Umbilical cord (tissue), 2 donors: ENCODE measurements at places on chromosomes 7 and 10.

DNA sequence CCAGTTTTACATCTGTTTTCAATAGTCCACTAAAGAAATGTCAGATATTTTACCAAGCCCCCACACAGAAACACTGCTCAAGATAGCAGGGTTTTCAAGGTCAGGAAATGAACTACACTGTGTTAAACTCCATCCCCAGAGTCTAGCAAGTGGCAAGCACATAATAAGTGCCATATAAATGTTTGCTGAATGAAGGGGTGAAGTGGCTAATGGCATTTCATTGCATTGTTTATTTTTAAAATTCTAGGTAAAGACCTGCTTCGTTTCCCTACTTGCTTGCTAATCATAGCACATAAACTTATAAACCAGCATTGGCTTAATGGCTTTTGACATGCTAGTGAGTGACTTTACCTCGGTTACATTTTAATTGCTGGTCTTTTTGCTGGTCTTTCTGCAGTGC lies 322.6 kb downstream of the GRID1 start:
- no peak for DNase-seq

DNA sequence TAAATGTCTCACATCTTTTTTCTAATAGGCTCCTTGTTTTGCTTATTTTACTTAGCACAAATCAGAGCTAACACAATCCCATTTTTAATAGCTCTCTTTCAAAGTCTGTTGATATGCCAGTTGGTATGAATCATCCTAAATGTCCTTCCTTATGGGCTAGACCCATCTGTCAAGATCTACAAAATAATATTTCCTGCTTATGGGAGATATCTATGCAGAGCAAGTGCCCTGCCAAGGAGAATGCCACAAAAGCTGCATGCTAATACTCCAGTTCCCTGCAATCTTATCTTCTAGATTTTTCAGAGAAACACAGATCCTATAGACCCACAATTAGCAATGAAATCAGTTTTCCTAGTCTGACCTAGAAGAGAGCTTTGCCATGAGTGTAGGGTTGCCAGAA lies 230.8 kb upstream of the NPVF start:
- DNase-seq, result peak; percentile 80

DNA sequence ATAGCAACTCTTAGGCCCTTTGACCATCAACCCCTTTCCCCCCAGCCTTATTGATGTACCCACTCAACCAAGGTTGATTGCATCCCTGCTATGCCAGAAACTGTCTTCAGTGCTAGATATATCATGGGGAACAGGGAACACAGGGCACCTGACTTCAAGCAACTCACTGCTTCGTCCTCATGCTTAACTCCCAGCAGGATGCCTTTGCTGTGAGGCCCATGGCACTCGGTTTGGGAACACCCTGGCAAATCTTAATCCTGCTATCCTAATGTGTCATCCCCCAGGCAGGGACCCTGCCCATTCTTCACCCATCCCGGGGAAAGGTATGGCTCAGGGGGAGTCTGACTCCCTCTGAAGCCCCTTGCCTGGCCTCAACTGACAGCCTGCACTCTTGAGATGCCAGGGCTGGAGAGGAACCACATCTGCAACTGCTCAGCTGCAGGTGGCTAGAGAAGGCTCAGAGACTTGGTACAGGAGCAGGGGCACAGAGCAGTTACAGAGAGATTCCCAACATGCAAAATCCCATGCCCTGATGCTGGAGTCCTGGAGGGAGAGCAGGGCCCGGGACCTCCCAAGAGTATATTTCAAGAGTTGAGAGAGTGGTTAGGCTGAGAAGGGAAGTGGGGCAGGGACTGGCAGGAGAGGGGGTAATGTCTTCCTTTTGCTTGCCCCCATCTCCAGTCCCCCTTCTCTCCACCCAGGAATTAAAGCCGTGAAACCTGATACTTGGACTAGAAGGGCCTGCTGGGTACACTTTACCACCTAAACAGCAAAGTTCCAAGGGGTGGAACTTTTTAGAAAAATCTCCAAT lies 2.4 kb upstream of the UNC5B start:
- no peak for DNase-seq

DNA sequence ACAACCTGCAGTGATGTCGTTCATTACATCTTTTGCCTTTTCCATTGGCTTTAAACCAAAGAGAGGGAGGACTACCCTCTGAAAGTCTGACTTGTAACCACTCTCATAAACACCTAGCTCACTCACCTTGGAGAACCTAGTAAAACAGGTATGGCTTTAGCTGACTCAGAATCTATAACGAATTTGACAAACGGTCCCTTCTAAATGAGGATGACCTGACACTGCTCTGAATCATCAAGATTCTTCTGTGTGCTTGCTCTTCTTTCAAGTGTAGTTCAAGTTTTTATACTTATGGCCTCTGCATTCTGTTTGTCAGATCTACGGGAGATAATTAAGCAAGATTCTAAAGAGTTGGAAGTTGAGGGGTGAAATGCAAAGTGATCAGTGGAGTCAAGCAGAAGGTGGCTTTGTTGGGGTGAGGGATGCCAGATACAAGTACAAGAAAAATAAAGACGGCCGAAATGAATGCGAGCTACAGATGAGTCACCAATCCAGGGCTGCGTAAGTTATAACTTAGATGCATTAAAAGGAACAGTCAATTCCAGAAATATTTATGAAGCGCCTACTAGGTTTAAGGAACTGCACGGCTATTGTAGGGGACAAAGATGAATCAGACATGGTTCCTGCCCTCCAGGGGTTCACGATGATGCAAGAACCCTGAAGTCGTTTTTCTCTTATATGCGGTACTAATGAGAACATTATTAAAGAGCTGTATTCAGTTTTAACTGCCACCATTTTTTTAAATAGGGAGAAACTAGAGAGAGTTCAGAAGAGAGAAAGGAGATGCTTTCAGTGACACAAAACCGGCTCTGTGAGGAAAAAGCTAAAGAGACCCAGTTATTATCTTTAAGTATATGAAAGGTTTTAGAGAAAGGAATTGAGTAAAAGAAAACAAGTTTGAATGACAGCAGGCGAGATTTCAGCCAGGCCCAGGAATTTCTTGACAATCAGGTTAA lies 6.5 kb downstream of the HIPK2 start:
- DNase-seq, result peak; percentile 47

DNA sequence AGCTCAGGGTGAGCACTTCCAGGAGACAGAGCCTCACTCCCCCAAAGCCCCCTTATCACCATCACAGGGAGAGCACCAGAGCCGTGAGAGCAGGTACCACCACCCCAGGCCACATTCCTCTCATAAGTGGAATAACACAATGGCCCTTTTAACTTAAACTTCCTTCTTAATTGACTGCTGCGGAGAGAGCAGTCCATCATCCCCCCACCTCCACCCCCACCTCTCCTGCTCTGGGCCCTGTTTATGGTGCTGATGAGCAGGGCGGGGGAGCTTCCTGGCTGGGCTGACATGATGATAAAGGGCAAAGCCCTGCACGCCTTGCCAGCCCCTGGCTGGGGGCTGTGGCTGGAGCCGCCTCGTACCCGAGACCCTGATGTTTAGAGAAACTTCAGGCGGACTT lies 81.4 kb upstream of the PODXL start:
- DNase-seq, result no peak

DNA sequence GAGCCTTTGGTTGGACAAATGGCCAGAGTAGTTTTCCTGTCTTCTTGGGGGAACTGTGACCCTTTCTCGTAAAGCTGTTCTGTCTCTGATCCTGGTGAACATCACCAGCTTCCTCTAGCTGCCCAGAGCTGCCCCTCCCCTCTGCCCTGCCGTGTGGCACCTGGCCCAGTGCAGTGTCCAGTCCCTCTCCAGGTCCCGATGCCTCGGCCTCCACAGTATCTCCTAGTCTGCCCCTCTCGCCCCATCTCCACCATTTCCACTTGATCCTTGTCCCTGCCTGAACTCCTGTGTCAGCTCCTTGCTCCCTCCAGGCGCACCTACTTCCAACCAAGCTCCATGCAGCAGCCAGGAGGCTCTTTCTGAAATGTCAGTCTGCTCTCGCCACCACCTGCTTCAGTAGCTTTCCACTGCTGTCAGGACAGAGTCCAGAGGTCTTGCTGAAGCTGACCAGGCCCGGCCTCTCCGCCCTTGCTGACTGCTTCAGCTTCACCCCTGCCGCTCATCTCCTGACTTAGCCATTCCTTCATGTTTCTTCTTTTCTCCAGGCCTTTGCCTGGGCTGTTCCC lies 133.6 kb downstream of the GRK5 start:
- DNase-seq, result no peak

- no peak for DNase-seq
Measured at GRCh38 chr10:84668186-84668763, 339.9 kb downstream of the CCSER2 start.

GRCh38 chr10:1289591-1289990 lies 233.4 kb downstream of the WDR37 start:
- DNase-seq, result peak; percentile 36

DNA sequence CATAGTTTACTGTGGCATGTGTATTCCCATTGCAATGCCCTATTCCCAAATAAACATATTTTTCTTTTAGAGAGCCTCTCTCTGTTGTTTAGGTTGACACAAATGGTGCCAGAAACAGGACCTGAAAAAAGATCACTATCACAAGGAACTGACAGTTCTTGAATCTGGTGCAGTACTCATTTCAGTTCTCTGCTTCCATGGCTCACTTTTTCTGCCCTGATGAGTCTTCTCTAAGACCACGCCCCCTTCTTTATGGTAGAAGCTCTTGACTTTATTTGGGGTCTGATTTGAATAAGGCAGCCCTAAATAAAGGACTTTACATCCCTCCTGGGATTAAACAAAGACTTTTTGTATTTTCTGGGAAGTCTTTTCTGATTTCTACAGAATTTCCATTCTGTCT lies 3.5 kb upstream of the CCDC126 start:
- DNase-seq, result no peak

DNA sequence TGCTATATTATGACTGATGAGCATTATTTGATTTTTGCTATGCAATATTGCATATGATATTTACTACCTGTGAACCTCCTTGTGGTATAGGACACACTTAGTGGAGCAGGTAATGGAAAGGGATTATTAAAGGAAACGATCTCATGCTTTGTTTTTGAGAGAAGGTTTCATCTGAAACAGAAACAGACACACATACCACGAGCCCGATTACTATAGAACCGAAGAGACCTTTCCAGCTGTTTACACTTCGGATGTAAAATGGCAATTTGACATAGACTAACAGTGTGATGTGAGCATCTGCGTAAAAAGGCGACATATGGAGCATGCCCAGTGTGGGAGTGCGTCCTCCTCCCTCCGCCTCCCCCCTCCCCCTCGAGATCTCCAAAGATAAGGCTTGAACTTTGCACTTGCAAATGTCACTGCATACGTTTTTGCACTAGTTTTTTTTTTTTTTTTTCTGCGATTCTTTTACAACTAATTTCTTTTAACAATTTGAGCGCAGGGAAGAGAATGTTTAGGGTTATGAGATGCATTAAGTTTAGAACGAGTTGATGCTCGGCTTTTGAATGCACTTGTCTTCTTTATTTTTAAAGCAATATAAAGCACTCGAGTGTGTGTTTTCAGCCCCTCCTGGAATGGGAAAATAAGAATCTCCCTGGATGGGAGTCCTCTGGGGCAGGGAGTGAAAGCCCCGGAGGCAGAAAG lies 251.0 kb downstream of the NSUN6 start:
- DNase-seq, result peak; percentile 21

GRCh38 chr7:100886936-100887515 lies 2.5 kb downstream of the UFSP1 start:
- DNase-seq, result no peak

- DNase-seq, result peak; percentile 59
Measured at GRCh38 chr10:59362144-59362958, at the start of gene FAM13C. TSS of gene FAM13C (minus strand) at chr10:59362549. CDS start at chr10:59362460, 89 bp downstream.

- no peak for DNase-seq
Measured at GRCh38 chr10:129950676-129951075, 13.4 kb downstream of the EBF3 start.

- no peak for DNase-seq
Measured at GRCh38 chr7:2938514-2939192, 94.5 kb upstream of the GNA12 start.

DNA sequence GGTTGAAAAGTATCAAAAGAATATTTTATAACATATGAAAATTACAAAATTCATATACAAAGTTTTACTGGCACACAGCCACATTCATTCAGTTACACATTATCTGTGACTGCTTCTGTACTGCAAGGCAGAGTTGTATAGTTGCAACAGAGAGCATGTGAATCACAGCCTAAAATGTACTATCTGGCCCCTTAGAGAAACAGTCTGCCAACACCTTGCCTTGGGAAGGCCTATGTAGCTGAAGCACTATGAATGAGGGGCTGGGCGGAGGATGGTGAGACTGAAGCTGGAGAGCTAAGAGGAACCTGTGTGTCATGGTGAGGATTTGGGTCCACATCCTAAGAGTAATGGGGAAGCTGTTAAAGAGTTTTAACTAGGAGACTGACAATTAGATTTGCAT lies 35.7 kb downstream of the PDZD8 start:
- DNase-seq, result no peak

DNA sequence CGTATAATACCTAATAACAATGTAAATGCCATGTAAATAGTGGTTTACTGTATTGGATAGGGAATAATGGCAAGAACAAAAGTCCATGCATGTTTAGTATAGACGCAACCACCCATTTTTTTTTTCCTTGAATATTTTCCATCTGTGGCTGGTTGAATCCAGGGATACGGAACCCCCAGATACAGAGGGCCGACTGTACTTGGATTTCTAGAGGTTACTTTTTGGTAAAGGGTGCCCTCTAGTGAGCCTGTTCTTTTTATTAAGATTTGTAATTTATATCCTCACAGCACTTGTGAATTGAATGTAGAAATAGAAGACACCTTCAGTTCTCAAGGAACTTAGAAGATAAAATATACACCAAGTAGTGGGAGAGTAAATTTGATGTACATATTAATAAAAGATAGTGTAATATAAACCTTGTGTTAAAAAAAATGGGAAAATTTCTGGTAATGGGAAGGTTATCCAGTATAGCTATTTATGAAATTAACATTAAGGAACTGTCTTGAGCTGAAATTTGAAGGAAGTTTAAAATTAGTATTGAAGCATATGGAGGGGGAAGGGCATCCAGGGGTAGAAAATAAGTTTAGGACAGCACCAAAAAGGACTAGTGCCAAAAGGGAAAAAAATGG lies 32.0 kb downstream of the EXOC6 start:
- peak; percentile 56 for DNase-seq

DNA sequence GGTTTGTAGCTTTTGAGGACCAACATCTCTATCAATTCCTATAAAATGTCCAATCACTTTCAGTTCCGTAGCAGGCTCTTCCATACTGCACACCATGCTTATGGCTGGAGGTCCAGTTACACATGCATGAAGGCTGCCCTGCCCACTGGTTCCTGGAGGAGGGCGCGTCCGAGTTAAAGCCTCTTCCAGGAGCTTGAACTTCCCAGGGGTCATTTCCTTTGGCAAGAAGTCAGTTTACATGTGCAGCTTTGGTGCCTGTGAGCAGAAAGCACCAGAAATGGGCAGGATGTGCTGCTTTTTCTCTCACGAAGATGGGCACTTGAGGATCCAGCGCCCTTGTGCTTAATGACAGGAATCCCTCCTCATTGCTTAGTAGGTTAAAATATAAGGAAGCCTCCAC lies 17.6 kb upstream of the PHYH start:
- DNase-seq, result no peak
